AG04450 (cell line): ENCODE measurements at places on chromosomes 7 and 10. TPM values are rescaled to one million over a fixed set of nuclear protein-coding genes. Genes with fewer than 3 reads are reported as not detected.
A peak's percentile ranks its signal among the peaks of the same experiment; 100 is the strongest.

DNA sequence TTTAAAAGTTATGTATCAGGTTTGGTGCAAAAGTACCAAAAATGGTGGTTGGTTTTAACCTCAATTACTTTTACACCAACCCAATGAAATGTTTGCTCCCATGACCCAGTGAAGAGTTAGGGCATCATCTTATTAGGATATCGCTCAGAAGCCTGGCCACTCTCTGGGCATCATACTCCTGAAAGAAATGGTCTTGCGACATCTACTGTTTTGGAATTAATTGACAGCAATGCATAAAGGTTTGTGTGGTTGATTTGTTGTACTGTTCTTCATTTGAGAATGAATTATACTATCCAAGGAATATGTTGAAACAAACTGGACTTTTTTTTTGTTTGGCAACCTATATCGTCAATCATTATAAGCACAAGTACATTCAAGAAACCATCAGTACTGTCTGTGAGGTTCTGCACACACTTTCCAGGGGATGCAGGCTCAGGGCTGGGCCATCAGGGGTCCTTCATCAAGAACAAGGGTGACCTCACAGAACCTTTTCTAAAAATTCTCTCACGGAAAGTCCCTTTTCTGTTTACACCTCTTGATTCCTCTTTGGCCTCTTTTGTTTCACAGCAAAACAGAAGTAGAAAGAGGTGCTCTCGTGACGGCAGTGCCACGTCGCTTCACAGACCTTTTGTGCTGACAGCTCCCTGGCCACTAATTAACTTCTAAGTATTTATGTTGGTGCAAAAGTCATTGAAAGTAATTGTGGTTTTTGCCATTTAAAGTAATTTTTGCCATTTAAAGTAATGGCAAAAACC is 117.2 kb upstream of the KLF6 start:
- no peak for DNase-seq

- DNase-seq, result peak; percentile 73
Measured at GRCh38 chr7:137539111-137539715, 195.7 kb upstream of the PTN start.

- DNase-seq, result peak; percentile 60
Measured at GRCh38 chr10:77844713-77845445, 81.7 kb downstream of the DLG5 start.

DNA sequence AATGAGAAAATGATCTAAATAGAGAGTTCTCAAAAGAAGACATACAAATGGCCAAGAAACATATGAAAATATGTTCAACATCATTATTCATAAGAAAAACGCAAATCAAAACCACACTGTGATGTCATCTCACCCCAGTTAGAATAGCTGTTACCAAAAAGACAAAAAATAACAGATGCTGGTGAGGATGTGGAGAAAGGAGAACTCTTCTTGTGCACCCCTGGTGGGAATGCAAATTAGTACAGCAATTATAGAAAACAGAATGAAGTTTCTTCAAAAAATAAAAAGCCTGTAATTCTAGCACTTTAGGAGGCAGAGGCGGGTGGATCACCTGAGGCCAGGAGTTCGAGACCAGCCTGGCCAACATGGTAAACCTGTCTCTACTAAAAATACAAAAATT is 199.3 kb downstream of the PARD3 start:
- no peak for DNase-seq

GRCh38 chr7:124914298-124914697 is 15.3 kb downstream of the POT1 start:
- DNase-seq, result no peak

DNA sequence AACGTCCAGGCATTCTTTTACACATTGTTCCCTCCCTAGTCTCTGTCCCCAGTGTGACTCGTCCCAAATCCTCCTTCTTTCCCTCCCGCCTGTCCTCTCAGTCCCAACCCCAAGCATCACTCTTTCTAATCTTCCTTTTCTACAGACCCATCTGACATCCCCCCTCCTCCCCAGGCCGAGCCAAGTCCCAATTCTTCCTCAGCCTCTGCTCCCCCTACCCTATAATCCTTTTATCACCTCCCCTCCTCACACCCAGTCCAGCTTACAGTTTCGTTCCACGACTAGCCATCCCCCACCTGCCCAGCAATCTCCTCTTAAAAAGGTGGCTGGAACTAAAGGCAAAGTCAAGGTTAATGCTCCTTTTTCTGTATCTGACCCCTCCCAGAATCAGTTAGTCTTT is 95.1 kb downstream of the MACC1 start:
- no peak for DNase-seq

DNA sequence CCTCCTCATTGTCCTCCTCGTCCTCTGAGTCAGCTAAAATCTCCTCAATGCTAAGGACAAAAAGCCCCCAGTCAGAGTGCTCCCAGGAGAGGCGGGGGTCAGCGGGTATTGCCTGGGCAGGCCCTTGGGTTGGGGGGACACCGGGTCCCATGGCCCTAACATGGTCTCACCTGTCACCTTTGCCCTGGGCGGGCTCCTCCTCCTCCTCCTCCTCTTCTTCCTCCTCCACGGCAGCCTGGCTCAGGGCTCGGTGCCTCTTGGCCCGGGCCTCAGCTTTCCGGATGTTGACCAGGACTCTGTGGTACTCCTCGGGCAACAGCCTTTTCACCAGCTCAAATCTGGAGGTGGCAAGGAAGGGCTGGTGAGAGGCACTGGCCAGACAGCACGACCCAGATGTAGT is 32.0 kb upstream of the FRAT2 start:
- DNase-seq, result no peak

GRCh38 chr7:116800594-116800993 is 61.8 kb upstream of the CAPZA2 start:
- no peak for DNase-seq

DNA sequence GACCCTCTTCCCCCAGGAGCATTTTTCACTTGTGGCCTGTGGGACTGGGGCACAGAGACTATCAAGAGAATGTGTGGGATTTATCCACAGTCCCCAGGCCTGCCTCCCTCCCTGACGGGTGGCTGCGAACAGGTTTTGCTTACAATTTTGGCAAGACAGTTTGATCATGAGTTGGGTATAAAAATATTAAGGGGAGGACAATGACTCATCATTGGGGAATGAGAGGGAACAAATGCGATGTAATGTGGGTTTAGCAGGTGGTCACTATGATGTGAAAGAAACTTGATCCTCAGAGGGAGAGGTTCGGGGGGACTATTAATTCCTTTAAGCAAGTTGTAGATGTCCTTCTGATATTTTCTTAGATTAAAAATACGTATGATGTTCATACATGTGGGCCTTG is 52.2 kb downstream of the EMX2 start:
- DNase-seq, result no peak

- DNase-seq, result no peak
Measured at GRCh38 chr10:121854809-121855445, 72.9 kb downstream of the ATE1 start.

The SPAM1 gene
- polyA plus RNA-seq, result not detected in 2 replicates

The LIPN gene
- not detected in 2 replicates for polyA plus RNA-seq
